T-helper 9 cell (primary cell): ENCODE measurements at places on chromosomes 11 and 22.

DNA sequence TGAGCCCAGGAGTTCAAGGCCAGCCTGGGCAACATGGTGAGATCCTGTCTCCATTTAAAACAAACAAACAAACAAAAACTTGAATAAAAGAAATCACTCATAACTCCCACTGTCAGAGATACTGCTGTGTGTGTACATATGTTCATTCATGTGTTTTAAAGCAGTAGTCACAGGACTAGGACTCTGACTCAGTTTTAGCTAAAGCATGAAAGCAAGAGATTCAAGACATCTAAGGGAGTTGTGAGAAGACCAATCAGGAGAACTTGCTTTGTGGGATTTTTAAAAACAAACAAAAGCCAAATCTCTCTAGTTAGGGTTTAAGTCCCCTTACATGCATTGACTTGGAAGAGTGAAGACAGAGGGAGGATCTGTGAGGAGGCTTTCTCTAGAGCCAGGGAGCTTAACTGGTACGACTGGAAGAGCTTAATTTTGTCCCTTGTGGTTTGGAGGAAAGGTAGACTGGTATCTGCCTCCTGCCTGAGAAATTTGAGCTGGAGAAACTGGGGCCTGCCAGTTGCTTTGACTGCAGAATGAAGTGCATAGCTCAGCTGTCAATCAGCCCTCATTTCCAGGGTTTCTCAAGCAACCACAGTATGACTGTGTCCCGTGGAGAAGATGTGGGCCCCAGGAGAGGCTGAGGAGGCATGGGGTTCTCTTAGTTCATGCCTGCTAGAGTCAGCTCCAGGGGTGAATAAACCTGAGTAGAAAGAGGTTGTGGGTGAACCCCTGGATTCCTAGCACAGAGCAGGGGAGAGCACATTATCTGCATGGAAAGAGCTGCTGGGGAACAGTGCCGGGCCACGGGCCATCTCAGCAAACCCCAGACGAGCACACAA lies 30.6 kb downstream of the EXPH5 start:
- DNase-seq = no peak

GRCh38 chr11:104813532-104813931 lies 84.7 kb downstream of the CASP12 start:
- no peak for DNase-seq

GRCh38 chr22:19766511-19767426 lies 6.2 kb downstream of the TBX1 start:
- DNase-seq = peak; percentile 22

DNA sequence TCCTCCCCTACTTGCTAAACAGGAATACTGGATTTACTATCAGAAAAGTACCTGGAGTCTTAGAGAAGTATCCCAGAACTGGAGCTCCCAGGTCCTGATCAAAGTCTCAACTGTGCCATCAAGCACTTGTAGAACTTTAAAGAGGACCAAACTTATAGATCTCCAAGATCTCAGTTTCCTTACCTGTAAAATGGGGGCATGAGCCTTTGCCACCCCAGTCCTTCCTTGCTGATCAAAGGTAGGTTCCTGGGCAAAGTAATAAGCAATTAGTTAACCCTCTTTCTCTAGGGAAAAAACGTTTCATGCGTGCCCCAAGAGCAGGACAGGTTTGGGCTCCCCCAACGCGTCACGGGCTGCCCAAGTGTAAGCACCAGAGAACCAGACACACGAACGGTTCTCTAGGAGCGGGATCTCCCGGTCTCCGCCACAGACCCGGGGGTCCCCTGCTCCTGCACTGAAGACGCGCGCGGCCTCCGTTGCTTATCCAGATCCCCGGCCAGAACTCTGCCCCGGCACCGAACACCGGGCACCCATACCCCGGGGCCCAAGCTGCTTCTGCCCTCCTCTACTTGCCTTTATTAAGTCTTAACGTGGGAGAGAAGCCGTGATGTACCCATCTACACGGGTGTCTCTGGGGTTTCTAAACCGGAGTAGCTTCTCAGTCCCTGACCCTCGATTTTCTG lies 505 bp downstream of the ZNF214 start:
- DNase-seq = no peak

DNA sequence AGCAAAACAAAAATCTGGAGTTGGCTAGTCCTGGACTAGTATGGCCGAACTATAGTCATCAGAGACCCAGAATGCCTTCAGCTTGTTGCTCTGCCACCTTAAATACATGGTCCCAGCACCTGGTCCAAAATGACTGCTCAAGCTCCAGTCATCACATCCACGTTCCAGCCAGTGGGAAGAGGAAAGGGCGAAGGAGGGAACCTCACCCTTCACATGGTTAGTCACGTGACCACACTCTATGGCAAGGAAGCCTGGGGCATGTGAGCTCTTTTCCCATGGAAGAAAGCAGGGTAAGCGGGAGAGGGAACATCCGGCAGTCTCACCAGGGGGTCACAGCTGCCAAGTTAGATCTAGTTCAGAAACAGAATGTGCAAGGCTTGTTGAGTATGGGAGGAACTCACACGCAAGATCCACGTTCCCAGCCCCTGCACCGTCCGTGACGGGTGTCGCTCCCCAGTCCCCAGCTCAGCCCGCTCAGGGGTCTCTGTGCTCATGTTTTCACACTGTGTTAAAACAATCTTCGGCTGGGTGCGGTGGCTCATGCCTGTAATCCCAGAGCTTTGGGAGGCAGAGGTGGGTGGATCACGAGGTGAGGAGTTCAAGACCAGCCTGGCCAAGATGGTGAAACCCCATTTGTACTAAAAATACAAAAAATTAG lies 1.9 kb upstream of the ANO9 start:
- DNase-seq = no peak

GRCh38 chr11:69501891-69502860 lies 20.7 kb downstream of the LINC01488 start:
- no peak for DNase-seq

DNA sequence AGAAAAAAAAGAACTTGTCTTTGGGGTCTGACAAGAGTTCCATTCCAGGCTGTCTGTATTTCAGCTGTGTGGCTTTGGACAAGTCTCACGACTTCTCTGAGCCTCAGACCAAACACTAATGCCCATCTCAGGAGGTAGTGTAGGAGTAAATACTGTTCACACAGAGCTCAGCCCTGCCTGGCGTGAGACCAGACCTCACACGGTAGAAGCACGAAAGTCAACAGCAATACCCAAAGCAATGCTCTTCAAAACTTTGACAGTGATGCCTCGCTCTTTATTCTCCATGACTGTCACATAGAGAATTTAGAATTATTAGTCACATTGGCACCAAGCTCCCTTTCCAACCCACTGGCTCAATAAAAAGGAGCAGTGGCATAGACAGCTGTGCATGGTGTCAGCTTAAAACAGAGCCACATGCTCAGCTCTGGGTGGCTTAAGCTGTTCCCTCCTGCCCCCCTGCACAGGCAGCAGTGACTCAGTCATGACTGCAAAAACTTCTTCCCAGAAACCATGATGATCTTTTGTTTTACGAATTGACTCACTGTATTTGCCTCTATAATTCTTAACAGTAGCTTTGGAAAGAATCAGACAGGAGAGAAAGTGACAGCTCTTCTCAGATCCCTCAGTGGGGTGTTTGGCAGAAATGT lies 74.0 kb upstream of the PHF21B start:
- DNase-seq = no peak

DNA sequence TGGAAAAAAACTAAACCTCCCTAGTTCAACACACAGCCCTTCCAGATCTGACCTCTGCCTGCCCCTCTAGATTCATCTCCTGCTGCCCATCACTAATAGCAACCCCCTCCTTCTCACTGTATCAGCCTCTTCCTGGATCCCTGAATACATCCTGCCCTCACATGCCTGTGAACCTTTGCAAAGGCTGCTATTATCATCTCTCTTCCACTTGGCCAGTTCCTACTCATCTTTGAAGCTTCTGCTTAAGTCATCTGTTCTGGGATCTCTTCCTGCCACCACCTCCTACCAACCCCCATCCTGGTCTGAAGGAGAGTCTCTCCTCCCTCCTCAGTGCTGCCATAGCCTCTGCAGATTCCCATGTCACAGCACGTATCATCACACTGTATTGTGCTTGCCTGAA lies 38.0 kb upstream of the AMOTL1 start:
- DNase-seq = no peak

GRCh38 chr11:16606784-16607674 lies 131.4 kb upstream of the C11orf58 start:
- DNase-seq = no peak

DNA sequence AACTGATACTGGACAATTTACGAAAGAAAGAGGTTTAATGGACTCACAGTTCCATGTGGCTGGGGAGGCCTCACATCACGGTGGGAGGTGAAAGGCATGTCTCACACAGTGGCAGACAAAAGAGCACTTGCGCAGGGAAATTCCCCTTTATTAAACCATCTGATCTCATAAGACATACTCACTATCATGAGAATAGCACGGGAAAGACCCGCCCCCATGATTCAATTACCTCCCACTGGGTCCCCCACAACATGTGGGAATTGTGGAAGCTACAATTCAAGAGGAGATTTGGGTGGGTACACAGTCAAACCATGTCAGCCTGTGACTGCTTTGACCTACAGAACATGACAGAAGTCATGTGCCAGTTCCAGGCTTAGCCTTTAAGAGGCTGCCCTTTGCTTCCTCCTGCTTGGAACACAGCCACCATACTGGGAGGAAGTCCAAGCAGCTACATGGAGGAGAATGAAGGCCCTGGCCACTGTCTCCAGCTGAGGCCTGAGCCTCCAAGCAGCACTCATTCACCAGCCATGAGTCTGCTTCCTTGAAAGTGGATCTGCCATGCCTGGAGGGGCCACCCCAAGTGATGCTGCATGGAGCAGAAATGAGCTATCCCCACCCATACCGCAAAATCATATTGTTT lies 10.9 kb upstream of the GAL start:
- no peak for DNase-seq

- no peak for DNase-seq
These were observed 47.7 kb upstream of the ARHGAP20 start for GRCh38 chr11:110759972-110760381.

DNA sequence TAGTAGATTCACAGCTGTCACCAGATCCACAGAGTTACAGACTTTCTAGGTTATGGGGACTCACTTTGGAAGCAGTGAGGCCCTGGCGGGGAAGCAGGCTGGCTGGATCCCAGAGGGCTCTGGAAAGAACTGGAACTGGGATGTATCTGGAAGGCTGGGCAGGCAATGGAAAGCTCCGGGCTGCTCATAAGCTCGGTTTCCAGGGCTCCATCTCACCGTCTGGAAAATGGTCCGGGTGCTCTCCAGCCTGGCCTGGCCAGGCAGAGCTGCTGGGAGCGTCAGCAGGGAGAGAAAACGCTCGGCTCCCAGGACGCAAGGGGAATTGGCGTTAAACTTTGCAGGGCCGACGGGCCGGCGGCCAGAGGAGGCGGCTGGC lies 335 bp upstream of the SEZ6L start:
- DNase-seq = no peak

DNA sequence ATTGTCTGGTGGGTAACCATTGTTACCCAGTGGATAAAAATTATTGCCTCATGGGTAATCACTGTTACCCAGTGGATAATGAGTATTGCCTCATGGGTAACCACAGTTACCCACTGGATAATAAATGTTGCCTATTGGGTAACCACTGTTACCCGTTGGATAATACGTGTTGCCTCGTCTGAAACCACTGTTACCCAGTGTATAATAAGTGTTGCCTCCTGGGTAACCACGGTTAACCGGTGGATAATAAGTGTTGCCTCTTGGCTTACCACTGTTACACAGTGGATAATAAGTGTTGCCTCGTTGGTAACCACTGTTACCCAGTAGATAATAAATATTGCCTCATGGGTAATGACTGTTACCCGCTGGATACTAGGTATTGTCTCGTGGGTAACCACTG lies 20.9 kb upstream of the NXPE4 start:
- no peak for DNase-seq

DNA sequence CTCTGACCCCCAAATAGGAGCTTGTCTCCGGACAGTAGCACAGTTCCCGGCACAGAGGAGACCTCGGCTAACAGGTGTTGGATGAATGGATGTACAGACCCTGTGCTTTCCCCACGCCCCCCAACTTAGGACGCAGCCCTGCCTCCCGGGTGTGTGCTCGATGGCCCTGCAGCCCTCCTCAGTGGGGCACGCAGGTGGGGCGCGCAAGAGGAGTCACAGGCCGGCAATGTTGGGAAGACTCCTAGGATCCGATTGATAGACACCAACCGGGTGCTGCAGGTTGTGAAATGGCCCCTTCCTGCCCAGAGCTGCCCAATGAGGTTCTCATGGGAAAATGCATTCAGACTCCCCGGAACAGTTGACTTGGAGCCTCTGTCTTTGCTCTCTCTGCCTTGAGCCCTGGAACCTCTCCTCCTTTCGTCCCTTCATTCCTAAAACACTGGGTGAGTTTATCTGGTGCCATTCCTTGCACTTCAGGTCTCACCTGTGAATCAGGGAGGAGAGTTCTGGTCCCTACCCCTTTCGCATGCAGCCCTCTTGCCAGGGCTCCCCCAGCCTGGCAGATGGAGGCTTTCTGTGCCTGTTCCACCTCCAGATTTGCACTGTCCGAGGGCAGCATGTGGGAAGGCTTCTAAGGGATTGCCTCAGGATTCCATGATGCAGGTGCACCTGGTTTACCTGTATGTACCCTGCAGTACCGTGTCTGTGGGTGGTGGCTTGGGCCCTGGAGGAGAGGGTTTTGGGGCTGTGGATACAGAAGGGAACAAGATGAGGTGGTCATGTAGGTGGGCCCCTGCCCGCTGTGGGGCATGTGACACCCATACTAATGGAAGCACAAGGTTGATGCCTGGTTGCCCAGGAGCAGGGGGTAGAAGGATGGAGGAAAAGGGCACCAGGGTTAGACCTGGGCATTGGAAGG lies 1.2 kb downstream of the MICALL1 start:
- DNase-seq = no peak

GRCh38 chr11:7671347-7672215 lies 1.7 kb downstream of the CYB5R2 start:
- no peak for DNase-seq

- no peak for DNase-seq
These were observed 16.7 kb downstream of the IGSF9B start for GRCh38 chr11:133940034-133940433.

DNA sequence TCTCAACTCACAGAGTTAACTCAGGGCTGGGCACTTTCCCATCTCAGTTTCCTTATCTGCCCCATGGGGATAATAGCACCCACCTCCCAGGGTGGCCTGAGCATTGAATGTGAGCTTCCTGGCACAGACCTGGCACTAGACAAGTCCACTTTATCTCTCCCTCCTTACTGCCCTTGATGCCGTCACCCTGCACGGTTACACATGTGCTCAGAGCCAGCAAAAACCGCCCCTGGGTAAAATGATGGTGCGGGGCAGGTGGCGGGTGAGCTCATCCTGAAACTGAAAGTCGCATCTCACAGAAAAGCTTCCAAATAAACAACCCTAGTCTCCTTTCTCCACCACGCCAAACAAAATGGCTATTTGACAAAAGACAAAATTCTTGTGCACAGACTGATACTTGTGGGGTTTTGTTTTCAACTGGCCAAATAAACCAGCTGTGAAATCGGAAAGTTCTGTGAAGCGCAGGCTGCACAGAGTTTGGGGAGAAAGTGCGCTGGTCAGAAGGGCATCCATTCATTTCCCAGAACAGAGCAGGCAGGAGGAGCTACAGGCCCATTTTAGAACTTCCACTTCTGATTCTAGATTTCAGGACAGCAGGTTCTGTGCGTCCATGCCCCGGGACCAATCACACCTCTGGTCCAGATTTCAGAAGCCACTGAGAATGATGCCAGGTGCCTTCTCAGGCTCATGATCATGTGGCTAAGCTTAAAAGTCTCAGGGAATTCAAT lies 138.1 kb downstream of the SHANK2 start:
- no peak for DNase-seq

- no peak for DNase-seq
These were observed 34.8 kb downstream of the RELT start for GRCh38 chr11:73411031-73411430.

- no peak for DNase-seq
These were observed 2.5 kb upstream of the MDK start for GRCh38 chr11:46378811-46379481.

GRCh38 chr11:48095779-48096470 lies 115.6 kb downstream of the PTPRJ start:
- DNase-seq = no peak
